AML-193 (cell line): ENCODE measurements at places on chromosomes 12 and 14.

DNA sequence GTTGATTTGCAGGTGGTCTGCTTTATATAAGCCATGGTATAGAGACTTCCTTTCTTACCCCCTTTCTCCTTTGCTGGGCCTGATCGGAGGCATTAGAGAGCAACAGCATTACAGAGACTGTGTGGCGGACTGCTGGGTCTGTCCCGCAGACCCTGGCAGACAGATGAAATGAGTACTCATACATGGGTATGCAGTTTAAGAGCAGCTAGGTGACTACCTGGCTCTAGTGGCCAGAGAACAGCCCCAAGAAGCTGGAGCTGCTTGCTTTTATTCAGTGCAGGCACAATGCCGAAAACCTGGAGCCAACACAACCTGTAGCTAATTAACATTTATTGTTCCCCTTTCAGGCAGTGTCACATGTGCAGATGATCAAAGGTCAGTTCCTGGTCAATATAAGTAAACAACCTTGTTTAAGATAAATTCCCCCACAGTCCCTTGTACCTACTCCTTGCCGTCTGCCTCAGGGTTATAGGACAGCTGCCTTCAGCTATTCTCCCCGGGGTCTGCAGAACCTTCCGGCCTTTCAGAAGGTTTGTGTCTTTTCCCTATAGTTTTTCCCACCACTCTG lies 160.0 kb downstream of the TRHDE start:
- DNase-seq: no peak

GRCh38 chr12:25194722-25195055 lies 271 bp downstream of the DNAI7 start:
- no peak for DNase-seq

- no peak for DNase-seq
Measured at GRCh38 chr12:89486264-89486663, 38.3 kb downstream of the GALNT4 start.

DNA sequence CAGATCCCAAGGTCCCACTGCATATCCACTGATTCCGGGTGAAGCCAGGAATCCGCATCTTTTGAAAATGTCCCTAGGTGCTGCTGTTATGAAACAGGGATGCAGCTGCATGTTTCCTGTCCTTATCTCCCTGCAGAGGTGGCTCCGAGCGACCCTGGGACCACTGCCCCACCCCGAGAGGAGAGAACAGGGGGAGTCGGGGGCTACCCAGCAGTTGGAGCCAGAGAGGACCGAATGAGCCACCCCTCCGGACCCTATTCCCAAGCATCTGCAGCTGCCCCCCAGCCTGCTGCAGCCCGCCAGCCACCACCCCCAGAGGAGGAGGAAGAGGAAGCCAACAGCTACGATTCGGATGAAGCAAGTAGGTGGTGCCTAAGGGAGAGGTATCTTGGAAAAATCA lies 30.3 kb upstream of the OAS1 start:
- no peak for DNase-seq

GRCh38 chr12:84843593-84844144 lies 68.9 kb downstream of the SLC6A15 start:
- DNase-seq: no peak

DNA sequence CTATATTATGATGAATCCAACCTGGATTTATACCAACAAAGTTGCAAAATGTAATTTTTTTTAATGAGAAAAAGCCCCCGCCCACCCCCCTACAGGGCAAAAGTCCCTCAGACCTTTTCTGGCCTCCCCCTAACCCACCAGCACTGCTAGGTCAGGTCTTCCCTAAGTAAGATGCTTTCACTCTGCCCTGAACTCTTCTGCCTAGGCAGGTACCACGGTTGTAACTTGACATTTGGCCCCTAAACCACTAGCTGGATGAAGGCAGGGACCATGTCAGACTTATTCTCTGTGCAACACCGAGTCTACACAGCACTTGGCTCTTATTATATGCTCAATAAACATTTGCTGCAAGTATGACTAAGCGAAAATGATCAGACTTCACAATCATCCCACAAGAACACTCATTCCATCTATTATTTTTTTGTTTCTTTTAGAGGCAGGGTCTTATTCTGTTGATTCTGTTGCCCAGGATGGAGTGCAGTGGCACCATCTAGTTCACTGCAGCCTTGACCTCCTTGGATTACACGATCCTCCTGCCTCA lies 63.2 kb downstream of the SPRING1 start:
- no peak for DNase-seq

- no peak for DNase-seq
Measured at GRCh38 chr12:71627438-71628002, 36.1 kb downstream of the ZFC3H1 start.

DNA sequence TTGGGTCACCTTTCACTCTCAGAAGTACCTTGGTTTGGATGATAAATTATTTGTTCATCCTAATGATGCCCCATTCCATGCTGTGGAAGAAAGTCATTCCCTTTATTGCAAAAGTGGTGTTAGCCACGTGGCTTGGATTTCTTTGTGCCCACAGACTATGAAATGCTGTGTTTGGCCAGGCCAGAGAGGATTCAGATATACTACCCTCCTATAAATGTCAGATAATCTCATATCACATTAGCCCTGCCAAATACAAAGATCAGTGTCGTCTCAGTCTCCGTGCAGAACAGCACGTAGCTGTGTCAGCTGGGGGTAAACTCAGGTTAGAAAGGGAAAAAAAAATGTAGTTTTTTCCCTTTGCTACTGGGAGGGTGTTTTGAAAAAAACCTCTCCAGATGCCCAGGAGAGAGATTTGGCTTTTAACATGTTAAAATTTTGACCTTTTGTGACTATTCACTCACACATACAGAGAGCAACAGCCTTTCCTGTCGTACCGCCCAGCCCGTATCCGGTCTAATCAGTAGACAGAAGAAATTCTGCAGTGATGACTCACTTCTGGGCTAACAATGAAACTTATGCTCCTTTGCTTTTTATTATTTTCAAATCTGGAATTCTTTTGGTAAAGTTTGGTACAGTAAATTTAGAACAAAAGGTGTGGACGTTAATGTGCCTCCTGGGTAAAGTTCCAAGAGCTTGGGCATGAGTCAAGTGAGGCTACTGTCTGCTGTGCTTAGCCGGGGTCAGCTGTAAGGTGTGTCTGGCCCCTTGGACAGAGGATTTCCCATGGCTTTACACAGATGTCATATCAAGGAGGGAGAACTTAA lies 8.5 kb upstream of the PTPRB start:
- DNase-seq: no peak

DNA sequence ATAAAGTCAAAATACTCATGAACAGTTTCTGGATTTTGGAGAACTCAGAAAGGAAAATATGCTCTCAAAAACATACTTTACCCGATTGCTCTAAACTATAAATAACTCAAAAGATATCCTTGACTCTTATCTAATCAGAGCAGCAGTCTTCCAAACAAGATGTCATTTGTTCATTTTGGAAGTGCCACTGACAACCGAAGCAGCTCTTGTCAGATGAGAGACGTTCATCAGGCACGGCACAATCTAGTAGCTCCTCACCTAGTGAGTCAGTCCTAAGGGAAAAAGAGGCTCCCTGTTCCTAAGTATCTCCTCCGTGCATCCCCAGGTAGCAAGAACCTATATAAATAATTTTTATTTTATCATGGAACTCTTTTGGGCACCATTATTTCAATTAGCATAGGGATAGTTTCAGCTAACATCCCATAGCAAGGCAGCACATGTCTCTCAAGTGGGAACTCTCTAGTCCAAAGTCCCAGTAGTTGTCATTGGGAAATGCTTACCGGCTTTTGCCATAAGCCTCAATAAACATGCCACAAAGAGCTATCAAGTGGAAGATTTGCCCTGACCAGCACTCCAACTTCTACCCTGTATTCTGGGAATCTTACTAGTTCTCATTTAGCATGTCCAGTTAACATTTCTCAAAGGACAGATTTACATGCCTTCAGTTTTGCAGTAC lies 14.1 kb upstream of the TMEM263 start:
- DNase-seq: no peak

DNA sequence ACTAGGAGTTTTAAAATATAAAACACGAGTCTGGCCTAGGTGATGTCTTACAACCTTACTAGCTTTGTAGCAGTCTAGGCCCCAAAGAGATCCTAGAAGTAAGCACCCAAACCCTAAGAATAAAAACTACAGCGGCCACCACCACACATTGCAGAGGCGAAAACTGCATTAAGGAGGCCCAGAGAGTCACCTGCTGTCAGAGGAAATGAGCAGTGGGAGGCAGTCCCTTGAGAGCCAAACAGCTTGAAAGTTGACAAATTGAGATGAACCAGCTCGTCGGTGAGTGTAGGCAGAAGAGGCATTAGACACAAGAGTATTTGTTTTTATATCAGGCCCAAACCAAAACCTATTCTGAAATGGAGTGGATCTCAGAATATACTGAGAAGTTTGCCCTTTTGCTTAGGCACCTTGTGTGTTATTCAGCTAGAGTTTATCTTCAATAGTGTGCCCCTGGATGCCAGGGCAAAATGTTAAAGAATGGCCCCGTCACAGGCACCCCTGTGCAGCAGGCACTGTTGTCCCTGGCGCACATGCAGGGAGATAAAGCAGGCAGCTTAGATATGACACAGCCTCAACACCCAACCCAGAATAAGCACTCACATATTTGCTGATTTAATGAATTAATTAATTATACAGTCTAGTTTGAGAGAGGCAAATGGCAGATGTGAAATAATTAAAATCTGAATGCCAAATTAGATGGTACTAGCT lies 56.7 kb downstream of the TTC7B start:
- DNase-seq: no peak

DNA sequence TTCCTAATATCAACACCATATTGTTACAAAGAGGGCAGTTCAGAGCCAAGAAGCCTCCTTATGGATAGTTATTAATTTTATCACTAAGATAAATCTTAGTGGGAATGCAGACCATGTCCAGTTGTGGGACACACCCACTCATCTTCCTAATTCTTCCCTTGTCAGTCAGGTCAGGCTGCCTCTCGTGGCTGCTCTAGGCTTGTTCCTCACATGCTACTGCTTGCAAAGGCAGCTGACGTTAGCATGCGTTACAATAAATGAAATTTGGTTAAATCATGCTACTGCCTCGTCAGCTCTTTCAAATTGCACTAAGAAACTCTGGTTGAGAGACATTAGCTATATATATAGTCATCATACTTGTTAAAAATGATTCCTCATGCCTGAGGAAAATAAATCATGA lies 108.4 kb downstream of the CAND1 start:
- DNase-seq: no peak

DNA sequence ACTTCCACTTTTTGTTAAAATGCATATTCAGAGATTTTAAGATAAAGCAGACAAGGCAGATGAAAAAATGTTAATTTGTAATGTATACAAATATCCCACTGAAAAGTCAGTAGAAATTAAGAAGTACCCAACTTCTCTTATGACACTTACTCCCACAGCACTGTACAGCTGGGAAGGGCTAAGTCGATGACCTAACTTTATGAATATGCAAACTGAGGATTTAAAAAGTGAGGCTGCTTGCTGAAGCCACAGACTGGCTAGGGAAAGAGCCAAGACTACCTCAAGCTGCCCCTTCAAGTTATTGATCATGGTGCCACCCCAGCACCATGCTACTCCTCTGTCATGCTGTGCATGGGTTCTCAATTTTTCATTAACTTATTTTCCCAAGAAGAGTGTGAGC lies 17.0 kb downstream of the PPM1H start:
- DNase-seq: no peak

DNA sequence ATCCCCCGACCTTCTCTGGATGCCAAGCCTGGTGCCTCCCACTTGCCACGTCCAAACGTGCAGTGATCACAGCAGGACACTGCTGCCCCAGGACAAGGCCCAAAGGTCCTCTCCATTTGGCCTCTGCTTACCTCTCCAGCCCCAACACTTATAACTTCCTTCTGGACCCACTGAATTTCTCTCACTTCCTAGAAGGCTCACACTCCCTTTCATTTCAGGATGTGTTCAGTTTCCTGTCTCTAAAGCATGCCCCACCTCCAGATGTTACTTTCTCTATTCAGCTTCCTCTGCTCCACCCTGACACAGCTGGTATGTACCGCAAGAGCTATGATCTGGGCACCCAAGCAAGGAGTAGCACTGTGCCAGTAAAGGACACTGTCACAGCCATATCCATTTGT lies 33.0 kb downstream of the CDKL1 start:
- peak; percentile 86 for DNase-seq

GRCh38 chr12:128551266-128551665 lies 272.5 kb downstream of the SLC15A4 start:
- DNase-seq: no peak

GRCh38 chr12:67539946-67540345 lies 108.6 kb upstream of the DYRK2 start:
- no peak for DNase-seq

DNA sequence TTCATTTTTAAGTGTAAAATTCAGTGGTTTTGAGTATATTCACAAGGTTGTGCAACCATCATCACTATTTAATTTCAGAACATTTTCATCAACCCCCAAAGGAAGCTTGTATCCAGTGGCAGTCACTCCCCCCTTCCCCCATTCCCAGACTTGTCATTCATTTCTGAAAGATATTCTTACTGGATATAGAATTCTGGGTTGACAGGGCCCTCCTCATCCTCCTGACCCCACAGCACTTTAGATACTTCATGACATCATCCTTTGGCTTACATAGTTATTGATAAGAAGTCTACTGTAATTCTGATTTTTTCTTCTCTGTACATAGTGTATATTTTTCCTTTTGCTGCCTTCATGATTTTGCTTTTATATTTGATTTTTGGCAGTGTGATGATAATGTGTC lies 8.8 kb upstream of the ADGRD1 start:
- DNase-seq: no peak

DNA sequence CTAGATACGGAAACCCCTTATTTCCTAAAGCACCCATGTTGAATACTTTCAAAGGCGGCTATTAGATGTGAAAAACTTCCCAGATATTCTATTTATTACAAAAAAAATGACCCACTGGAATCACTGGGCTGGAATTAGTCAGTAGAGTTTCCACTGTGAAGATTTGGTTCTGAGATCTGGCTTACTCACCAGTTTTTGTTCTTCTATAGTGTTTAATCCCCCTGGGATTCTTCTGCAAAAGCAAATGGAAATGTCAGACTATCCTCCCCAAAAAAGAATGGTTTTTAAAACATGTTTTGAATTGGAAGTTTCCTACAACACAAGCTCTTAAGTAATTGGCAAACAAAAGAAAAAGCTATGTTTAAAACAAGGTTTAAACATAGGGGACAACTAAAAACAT lies 166.4 kb downstream of the STXBP6 start:
- DNase-seq: no peak

GRCh38 chr12:43090981-43091380 lies 461.0 kb downstream of the ADAMTS20 start:
- DNase-seq: no peak

- no peak for DNase-seq
Measured at GRCh38 chr12:9258676-9259075, 50.5 kb upstream of the PZP start.

- DNase-seq: no peak
Measured at GRCh38 chr12:265096-265495, 2.5 kb upstream of the SLC6A13 start.

DNA sequence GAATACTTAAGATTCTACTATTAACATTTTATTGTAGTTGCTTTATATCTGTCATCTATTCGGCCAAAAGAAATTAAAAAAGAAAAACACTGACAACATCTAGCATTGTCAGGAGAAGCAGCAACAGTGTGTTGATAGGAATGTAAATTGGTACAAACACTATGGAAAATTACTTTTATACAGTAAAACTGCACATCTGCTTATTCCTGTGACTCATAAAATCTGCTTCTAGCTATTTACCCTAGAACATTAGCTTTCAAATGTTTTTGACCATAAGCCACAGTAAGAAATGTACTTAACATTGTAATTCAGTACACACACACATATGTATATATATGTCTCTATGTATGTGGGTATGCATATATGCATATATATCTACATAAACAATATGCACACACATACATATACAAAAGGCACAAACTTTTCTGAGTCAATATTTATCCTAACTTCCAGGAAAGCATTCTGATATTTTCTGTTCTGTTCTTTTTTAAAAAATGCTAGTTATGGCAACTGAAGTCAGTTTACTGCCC lies 278.9 kb upstream of the GARIN2 start:
- DNase-seq: no peak
